ENCODE measurements at places on chromosomes 4 and X. TPM values are rescaled to one million over a fixed set of nuclear protein-coding genes. Genes with fewer than 3 reads are reported as not detected.

Gene VEGFC
- not detected for total RNA-seq

Gene MFAP3L
- 0.95 TPM for total RNA-seq

Gene FAM241A
- total RNA-seq: 4.3 TPM

Gene MID2
- 2.0 TPM for total RNA-seq

Gene C4orf36
- total RNA-seq: not detected

Gene NOA1
- total RNA-seq: 15.6 TPM

Gene ZNF185
- 0.48 TPM for total RNA-seq

Gene ARMCX2
- 5.7 TPM for total RNA-seq

Gene PNMA6A
- total RNA-seq: not detected

- DNase-seq: no peak
Measured at GRCh38 chrX:146056511-146057081, 239.0 kb downstream of the SLITRK2 start.

DNA sequence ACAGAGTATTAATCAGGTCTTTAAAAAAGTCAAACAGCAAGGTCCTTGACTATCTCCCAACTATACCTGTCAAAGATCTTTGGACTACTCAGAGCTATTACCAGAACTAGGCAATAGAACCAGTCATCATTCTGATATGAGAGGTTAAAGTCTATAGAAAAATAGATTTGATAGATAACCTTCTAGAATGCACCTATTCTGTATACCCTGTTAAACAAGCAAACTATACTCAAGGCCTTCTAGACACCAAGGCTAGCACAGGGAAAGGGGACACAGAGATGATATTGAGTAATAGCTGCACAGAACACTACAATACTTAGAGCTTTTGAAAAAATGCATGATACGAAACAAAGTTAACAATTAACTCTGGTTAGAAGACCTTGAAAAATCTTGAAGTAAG, 149.5 kb downstream of the NR3C2 start:
- DNase-seq: no peak

- DNase-seq: no peak
Measured at GRCh38 chr4:58961283-58961682, 1851.1 kb upstream of the IGFBP7 start.

GRCh38 chr4:156767911-156768415, 203.6 kb downstream of the PDGFC start:
- no peak for DNase-seq

DNA sequence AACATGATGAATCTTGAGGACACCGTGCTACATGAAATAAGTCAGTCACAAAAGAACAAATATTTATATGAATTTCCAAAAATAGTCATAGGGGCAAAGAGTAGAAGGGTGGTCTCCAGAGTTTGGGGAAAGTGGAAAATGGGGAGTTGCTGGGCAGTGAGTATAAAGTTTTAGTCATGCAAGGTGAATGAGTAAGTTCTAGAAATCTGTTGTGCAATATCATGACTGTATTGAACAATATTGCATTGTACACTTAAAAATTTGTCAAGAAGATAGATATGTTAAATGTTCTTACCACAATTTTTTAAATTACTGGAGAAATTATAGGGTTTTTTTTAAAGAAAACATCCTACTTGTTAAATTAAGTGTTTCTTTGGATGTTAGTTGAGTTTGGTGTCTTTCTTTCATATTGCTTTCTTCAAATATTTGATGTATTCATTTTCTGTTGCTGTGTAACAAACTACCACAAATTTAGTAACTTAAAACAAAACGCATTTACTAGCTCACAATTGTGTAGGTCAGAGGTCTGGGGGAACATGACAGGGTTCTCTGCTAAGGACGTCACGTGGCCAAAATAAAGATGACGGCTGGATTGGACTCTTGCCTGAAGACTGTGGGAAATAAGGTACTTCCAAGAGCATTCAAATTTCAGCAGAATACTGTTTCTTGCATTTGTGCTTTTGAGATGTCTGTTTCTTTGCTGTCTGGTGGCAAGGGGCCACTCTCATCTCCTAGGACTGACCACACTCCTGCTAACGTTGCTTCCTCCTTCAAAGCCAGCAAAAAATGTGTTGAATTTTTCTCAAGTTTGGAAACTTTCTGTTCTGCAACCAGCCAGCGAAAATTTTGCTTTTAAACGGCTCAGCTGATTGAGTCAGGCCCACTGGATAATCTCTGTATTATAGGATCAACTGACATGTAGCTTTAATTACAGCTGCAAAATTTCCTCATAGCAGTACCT, 76.7 kb downstream of the CPEB2 start:
- DNase-seq: no peak

GRCh38 chr4:99891351-99891750, 2.9 kb downstream of the LAMTOR3 start:
- DNase-seq: no peak

DNA sequence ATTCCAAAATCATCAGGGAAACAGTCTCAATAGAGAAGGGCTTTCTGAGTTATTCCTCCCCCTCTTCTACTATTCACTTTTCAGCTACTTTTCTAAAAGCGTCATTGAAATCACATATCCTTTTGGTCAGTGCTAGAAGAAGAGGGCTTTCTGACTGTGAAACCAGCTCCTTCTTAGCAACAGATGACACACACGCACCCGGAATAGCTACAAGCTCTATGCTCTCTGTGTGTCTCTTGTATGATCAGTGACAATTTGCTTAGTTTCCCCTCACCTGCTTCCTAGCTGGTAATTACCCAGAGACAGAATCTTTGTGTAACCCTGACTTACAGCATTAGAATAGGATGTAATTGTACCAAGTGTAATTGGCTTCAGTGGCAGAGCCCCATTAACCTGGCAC, 268.1 kb upstream of the SLITRK2 start:
- no peak for DNase-seq

GRCh38 chr4:54144199-54144598, 44.2 kb downstream of the GSX2 start:
- DNase-seq: no peak

DNA sequence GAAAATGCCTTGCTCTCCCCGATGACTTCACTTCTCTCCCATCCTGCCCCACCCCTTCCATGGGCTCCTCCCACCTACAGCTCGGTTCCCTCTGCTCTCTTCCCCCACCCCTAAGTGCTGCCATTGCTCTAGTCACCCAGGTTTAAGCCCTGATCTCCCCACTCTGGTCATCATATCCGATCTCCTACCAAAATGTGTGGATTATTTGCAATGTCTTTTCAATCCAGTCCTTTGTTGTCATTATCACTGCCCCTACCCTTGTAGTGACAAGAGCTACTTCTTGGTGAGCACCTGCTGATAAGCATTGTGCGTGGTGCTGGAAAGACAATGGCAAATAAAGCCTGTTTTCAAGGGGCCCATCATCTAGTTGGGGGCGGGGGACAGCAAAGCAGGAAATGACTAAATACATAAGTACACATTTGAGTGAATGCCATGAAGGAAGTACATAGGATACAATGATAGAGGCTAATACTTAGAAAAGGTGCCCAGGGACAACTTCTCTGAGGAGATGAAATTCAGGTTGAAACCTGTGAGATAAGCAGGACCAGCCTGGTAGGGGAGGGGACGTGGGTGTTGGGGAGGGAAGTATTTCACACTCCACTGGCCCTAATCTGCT, 63.8 kb downstream of the DLG3 start:
- DNase-seq: no peak

GRCh38 chr4:160386846-160387245, 1284.0 kb downstream of the RAPGEF2 start:
- DNase-seq: no peak

- no peak for DNase-seq
Measured at GRCh38 chr4:130510661-130511060, 1414.7 kb downstream of the C4orf33 start.

- DNase-seq: no peak
Measured at GRCh38 chrX:106611317-106611678, 480 bp upstream of the RADX start.

- DNase-seq: no peak
Measured at GRCh38 chr4:115537387-115537786, 424.0 kb upstream of the NDST4 start.

- DNase-seq: no peak
Measured at GRCh38 chr4:179417357-179417756, 1975.1 kb upstream of the AGA start.

DNA sequence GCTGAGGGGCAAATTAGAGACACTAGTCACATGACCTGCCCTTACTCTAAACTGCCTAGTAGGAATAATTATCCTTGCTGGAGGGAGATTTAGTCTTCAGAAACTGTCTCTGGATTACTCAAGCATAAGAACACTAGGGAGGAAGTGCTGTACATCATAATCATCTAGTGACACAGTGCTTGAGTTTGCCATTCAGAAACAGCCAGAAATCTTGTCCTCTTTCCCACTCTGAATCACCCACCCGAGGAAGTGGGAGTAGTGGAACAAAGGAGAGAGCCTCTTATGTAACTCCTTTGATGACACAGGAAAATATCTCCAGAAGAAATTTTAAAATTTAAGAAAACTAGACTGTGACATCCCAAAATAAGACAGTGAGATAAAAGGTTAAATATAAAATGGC, 69.3 kb upstream of the PCDH19 start:
- DNase-seq: no peak

GRCh38 chr4:5300283-5300682, 249.0 kb downstream of the STK32B start:
- no peak for DNase-seq

DNA sequence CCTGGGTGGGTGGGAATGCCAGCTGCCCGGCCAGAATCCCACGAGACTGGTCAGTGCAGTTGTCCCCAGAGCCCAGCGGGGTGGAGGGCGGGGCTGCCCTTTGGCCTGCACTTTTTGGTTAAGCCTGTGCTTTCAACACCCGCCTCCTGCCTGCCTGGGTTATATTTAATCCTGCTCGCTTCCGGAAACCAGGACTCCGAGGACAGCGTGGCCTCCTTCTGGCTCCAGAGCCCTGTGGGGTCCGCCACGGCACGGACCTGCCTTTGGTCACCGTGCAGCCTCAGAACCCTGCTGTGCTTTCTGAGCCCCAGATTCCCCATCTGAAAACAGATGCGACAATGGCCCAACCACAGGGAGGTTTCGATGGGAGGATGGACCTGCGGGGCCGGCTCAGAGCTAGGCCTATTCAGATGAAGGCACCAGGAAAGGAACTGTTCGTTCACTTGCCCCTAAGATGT, 29.4 kb upstream of the KIAA0232 start:
- no peak for DNase-seq

- DNase-seq: no peak
Measured at GRCh38 chr4:32030406-32030805, 1310.2 kb downstream of the PCDH7 start.

- no peak for DNase-seq
Measured at GRCh38 chr4:98387345-98388026, 126.3 kb downstream of the RAP1GDS1 start.

DNA sequence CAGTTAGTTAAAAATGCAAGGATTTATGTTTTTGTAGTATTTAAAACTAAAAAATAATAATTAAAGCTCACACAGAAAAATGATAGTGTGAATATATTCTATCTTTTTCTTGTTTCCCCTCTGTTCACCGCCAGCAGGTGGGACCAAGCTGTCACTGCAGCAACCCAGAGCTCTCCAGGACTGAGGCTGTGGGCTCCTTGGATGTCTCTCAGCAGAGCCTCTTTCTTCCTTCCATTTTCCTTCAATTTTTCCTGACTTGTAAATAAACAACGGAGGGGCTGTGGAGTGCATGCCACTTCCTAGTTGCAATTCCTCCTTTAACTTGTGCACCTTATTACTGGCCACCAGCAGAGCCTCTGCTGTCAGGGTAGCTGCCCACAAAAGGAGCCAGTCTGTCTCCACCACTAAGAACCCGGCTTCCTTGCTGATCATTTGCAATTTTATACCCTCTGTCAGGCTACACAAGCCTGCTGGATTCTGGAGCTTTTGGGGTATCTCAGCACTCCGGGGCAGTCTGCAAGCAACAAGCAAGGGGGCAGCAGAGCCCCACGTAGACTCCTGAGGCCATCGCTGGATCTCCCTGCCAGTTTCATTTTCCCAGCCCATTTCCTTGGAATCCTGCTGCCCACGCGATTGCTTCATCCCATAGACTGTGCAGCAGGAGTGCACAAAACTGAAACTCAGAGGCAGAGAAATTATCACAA, 1467.4 kb downstream of the C4orf33 start:
- DNase-seq: no peak

DNA sequence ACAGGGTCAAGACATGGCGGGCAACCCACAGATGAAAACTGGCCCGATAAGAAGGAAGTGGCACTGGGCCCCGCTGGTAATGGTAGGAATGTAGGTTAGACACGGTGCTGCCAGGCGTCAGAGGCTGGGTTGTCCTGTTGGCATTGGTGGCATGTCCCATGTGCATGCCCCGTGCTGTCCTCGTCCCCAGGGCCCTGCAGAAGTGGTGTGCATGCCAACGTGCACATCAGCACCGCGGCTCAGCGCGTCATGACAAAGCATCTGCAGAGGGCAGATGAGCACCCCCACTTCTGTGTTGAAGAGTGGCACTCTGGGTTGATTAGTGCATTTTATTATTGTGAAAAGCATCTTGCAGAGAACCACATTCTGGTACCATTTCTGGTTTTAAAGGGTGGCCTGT, 35.6 kb downstream of the NELFA start:
- DNase-seq: peak; percentile 8

GRCh38 chrX:68936608-68937007, 107.8 kb downstream of the EFNB1 start:
- DNase-seq: no peak

DNA sequence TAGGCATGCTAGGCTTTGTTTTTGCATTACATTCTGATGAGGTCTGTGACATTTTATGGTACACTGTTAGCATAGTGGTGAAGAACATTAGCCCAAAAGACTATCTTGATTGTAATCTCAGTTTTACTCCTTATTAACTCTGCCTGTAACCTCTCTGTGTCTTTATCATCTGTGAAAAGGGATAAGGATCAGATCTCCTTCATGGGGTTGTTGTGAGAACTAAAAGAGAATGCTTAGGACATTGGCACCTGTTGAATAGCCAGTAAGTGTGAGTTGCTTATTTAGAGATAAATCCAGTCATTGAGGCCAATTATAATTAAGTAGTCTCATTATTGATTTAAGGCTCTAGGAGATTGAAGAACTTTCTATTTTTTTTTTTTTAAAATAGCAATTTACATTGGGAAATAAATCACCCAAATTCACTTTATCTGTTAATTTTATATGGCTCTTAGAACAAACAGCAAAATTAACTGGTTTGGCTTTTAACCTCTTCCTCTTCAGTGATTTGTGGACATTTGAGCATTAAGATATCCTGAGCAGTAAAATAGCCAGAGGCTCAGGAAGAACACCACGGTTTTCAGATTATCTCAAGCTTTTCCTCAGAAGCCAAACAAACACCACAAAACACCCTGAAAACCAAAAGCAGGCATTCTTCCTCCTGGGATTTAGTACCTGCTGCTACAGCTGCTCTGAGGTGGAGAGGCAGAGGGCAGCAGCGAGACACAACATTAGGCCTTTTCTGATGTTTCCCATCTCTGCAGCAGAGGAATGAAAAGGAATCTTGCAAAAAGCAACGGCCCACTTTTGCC, 192.9 kb downstream of the ARHGAP10 start:
- DNase-seq: no peak

- DNase-seq: no peak
Measured at GRCh38 chrX:120406638-120407037, 44.7 kb downstream of the ATP1B4 start.

Data from natural killer cell treated with Interleukin-12 subunit alpha and Interleukin-12 subunit beta and Interleukin-15 and Interleukin-18, amount 100 ng/mL, for 72 hours (primary cell).